ENCODE measurements at places on chromosomes 5 and 9. TPM values are rescaled to one million over a fixed set of nuclear protein-coding genes. Genes with fewer than 3 reads are reported as not detected.

The SPINK7 gene
- not detected for total RNA-seq

The SLC28A3 gene
- not detected for total RNA-seq

The TEX48 gene
- not detected for total RNA-seq

The GABRP gene
- not detected for total RNA-seq

The KLHL9 gene
- total RNA-seq: 21.3 TPM

The SH3PXD2B gene
- total RNA-seq: 90.2 TPM

The C9orf43 gene
- 1.4 TPM for total RNA-seq

The ZNF346 gene
- 9.0 TPM for total RNA-seq

The SPOCK1 gene
- 26.0 TPM for total RNA-seq

The GABRA6 gene
- total RNA-seq: not detected

The GADD45G gene
- not detected for total RNA-seq

The ZNF879 gene
- 1.1 TPM for total RNA-seq

Data from SK-MEL-5 (cell line).